ENCODE measurements at places on chromosomes 7 and 10.

DNA sequence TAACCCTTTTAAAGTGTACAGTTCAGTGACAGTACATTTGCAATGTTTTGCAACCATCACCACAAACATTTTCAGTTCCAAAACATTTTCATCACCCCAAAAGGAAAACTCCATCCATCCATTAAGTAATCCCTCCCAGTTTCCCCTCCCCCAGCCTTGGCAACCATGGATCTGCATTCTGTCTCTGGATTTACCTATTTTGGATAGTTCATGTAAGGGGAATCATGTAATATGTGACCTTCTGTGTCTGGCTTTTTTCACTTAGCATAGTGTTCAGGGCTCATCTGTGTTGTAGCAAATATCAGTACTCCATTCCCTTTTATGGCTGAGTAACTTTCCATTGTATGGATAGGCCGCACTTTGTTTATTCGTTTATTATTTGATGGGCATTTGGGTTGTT, 13.0 kb downstream of the PALD1 start:
- DNase-seq, result no peak

DNA sequence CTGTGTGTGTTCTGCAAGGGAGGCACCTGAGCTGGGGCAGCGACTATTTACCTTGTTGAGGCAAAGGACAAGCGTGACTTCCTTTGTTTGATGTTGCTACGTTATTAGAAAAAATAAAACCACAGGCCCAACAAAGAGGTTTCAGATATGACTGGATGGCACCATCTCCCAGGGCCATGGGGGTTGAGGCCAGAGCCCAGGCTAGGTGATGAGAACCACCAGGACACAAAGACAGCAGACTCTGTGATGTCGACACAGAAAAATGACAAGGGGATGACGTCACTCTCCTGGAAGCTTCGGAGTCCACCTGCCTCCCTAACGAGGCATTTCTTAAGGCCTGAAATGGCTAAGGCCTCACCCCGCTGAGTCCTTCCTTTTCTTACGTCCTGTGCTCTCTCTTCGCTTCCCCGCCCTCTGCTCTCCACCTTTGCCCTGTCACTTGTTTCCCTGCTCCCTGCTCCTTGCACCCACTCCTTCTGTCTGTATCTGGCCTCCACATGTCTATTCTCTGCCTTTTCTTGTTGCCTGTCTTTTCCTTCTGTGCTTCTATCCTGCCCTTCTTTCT, 83.0 kb upstream of the ADRB1 start:
- no peak for DNase-seq

- no peak for DNase-seq
Measured at GRCh38 chr7:150734254-150734653, 3.0 kb upstream of the GIMAP5 start.

GRCh38 chr7:115368998-115369397, 447.1 kb downstream of the MDFIC start:
- no peak for DNase-seq

- no peak for DNase-seq
Measured at GRCh38 chr10:113856563-113856962, 2.1 kb downstream of the NHLRC2 start.
